ENCODE measurements at places on chromosomes 12 and 14. TPM values are rescaled to one million over a fixed set of nuclear protein-coding genes. Genes with fewer than 3 reads are reported as not detected.

DNA sequence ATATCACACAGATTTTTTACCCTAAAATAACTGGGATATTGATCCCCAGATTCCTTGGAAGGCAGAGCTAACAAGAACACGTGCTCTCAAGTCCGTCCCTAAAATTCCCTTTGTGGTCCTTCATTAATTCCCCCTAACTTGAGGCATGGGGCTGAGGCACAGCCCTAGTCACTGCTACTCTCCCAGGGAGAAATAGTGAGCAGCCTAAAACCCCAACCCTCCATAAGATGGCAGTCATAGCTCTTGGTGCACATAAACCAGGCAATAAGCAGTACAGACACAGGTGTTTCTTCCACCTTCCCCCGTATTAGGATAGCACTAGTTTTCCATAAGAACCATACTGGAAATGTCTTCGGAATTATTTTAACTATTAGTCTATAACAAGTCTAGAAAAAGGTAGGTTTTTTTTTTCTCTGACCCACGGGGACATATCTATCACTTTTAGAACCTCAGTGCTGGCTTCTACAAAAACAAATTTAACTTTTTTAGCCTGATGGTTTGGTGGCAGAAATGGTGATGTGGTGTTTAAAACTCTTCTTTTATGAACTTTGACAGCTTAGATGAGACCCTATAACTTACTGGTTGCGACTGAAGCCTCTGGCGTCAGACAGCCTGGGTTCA lies 3.1 kb upstream of the ARHGEF40 start:
- no peak for DNase-seq

The ZNF268 gene
- total RNA-seq = 21.5 TPM

GRCh38 chr14:38012056-38012455 lies 195.6 kb upstream of the SSTR1 start:
- no peak for DNase-seq

The SVOP gene
- 0.03 TPM for total RNA-seq

The ERP27 gene
- total RNA-seq = 0.49 TPM

GRCh38 chr12:128040971-128041370 lies 226.0 kb upstream of the TMEM132C start:
- DNase-seq = no peak

DNA sequence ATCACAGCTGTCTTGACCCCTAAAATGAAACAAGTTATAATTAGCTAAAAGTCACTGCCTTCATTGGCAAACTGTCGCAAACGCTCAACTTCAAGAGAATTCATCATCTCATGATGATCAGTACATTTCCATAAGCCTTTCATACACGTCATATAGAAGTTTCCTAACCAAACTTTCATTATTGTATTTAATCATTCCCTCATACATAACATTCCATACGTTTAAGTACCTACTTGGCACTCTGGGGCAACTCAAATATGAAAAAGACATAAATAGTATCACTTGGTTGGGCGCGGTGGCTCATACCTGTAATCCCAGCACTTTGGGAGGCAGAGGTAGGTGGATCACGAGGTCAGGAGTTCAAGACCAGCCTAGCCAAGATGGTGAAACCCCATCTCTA lies 12.4 kb upstream of the PPP2R5E start:
- no peak for DNase-seq

- DNase-seq = no peak
Measured at GRCh38 chr12:97466621-97467020, 4.0 kb downstream of the RMST start.

The TAS2R7 gene
- not detected for total RNA-seq

The GDF3 gene
- total RNA-seq = not detected

Data from mucosa of gallbladder (tissue), 1 donor.